ENCODE measurements at places on chromosomes 7 and 10. TPM values are rescaled to one million over a fixed set of nuclear protein-coding genes. Genes with fewer than 3 reads are reported as not detected.

SFTPA2 gene
- not detected for total RNA-seq

DNA sequence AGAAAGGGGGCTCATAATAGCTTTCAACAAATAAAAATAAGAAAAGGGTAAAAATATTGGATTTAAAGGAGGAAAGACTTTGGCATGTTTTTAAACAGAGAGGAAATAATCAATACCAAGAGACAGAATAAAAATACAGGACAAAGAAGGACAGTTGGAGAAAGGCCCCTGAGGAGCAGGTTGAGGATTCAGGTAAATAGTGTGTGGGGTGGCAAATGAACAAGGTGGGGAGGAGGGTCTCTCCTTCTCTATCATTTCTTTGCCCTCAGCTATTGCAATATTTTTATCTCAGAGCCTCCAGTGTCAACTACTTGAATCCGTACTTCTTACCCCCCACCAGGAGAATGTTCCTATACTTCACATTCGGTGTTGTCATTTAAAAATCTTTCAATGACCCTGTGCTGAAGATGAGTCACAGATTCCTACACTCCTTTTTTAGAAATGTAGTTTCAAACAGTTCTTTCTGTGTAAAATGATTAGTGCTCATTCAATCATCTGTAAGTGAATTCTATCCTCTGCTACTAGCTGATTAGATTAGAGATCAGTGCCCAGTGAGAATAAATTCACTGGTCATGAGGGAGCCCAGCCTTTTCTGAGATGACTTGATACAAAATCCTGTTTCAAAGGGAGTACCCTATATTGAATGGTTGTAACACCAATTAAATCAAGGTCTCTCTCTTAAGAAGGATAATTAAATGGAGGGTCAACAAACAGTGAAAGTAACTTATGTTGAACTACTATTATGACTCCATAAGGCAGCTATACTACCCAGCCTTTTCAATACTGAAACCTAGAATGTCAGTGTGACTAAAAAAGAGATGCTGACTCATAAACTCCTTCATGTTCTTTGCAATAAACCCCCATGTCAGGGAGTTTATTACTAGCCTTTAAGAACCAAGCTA is 50.4 kb upstream of the WNT16 start:
- no peak for DNase-seq
- no peaks in the 10 kb centered on the region for H3K36me3 ChIP-seq
- no peaks in the 10 kb centered on the region for H3K4me1 ChIP-seq

SYNPO2L gene
- total RNA-seq, result 35.6 TPM

GRCh38 chr7:13948019-13948801 is 41.3 kb downstream of the ETV1 start:
- H3K4me3 ChIP-seq, result no peak overlapping the region
- H3K27me3 ChIP-seq, result no peaks in the 10 kb centered on the region
- H3K4me1 ChIP-seq, result peaks cover 2% of the 10 kb centered on the region
- no peaks in the 10 kb centered on the region for H3K36me3 ChIP-seq
- DNase-seq, result peak; percentile 28
- no peak overlapping the region for H3K27ac ChIP-seq

GRCh38 chr7:155296006-155296787 is 1.5 kb upstream of the INSIG1 start:
- H3K27me3 ChIP-seq, result no peaks in the 10 kb centered on the region
- H3K27ac ChIP-seq, result peak overlapping the region; percentile 93
- H3K4me3 ChIP-seq, result peak overlapping the region; percentile 70
- H3K36me3 ChIP-seq, result peaks cover 8% of the 10 kb centered on the region

ZNF488 gene
- 1.2 TPM for total RNA-seq

DNA sequence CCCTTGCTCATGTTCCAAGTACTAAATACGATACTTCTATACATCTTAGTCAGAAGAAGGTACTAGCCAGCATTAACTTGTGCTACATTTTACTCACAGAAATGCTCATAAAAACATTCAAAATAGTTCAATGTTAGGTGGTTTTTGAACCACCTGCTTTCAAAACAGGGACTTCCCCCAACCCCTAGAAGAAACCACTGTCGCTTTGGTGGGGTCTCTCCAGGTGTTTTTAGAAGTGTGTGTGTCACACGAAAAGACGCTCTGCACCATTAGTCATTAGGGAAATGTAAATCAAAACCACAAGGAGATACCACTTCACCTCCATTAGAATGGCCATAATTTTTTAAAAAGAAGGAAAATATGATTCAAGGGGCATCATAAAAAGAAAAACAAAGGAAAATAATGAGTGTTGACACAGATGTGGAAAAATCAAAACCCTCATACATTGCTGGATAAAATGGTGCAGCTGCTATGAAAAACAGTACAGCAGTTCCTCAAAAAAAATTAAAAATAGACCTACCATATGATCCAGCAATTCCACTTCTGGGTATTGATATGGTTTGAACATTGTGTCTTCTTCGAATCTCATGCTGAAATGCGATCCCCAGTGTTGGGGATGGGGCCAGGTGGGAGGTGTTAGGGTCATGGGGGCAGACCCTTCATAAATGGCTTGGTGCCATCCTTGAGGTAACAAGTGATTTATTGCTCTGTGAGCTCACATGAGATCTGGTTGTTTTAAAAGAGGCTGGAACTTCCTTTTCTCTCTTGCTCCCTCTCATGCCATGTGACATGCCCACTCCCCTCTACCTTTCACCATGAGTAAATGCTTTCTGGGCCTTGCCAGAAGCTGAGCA is 74.2 kb downstream of the MALSU1 start:
- H3K4me3 ChIP-seq, result no peak overlapping the region
- DNase-seq, result peak; percentile 30
- H3K36me3 ChIP-seq, result no peaks in the 10 kb centered on the region
- no peaks in the 10 kb centered on the region for H3K27me3 ChIP-seq
- H3K27ac ChIP-seq, result no peak overlapping the region
- peaks cover 4% of the 10 kb centered on the region for H3K4me1 ChIP-seq

GRCh38 chr10:119364645-119365600 is 157.6 kb downstream of the GRK5 start:
- no peaks in the 10 kb centered on the region for H3K36me3 ChIP-seq
- H3K4me1 ChIP-seq, result peaks cover 64% of the 10 kb centered on the region
- H3K27me3 ChIP-seq, result no peaks in the 10 kb centered on the region
- H3K4me3 ChIP-seq, result no peak overlapping the region

NOS3 gene
- total RNA-seq, result 4.9 TPM

GRCh38 chr10:91576096-91576545 is 56.8 kb downstream of the PPP1R3C start:
- no peaks in the 10 kb centered on the region for H3K36me3 ChIP-seq
- H3K27ac ChIP-seq, result no peak overlapping the region
- no peak overlapping the region for H3K4me3 ChIP-seq
- DNase-seq, result no peak
- H3K27me3 ChIP-seq, result no peaks in the 10 kb centered on the region

DNA sequence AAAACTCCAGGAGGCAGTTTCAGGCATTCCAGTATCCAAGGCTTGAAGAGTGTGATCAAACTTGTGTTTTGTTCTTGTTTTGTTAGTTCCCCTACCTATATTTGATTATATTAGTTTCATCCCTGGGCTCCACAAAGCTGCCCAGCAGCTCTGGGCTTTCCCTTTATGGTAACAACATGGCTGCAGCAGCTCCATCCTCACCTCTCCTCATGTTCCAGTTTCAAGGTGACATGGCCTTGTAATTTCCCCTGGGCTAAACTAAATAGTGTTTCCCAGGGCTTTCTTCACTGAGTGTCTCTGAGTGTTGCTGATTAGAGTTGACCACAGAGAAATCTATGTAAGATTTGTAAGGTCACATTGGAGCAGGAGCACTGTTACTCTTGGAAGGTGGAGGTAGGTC is 83.4 kb downstream of the MACC1 start:
- DNase-seq, result no peak
- no peaks in the 10 kb centered on the region for H3K27me3 ChIP-seq
- no peak overlapping the region for H3K4me3 ChIP-seq
- H3K36me3 ChIP-seq, result no peaks in the 10 kb centered on the region

DNA sequence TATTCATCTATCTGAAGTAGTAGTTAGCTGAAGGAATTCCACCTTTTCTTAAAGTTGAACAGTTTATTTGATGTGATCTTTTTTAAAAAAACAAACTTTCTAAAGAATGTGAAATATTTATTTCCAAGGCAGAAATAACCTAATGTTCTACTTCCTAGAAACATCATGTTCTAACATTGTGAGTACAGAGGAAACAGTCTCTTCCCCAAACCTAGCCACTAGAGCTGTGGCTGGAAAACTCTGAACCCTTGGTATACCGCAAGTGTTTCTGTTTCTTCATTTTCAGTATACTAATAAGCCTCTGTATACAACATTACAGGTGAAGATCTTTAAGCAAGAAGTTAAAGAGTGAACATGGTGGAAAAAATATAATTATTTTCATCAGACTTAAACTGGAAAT is 35.1 kb downstream of the NOC3L start:
- H3K36me3 ChIP-seq, result peaks cover 55% of the 10 kb centered on the region
- no peak overlapping the region for H3K4me3 ChIP-seq
- no peaks in the 10 kb centered on the region for H3K4me1 ChIP-seq
- H3K27ac ChIP-seq, result no peak overlapping the region

GRCh38 chr7:37669818-37670217 is 13.7 kb upstream of the GPR141 start:
- no peak overlapping the region for H3K4me3 ChIP-seq
- no peak for DNase-seq
- H3K27me3 ChIP-seq, result no peaks in the 10 kb centered on the region
- no peaks in the 10 kb centered on the region for H3K4me1 ChIP-seq
- no peak overlapping the region for H3K27ac ChIP-seq

DNA sequence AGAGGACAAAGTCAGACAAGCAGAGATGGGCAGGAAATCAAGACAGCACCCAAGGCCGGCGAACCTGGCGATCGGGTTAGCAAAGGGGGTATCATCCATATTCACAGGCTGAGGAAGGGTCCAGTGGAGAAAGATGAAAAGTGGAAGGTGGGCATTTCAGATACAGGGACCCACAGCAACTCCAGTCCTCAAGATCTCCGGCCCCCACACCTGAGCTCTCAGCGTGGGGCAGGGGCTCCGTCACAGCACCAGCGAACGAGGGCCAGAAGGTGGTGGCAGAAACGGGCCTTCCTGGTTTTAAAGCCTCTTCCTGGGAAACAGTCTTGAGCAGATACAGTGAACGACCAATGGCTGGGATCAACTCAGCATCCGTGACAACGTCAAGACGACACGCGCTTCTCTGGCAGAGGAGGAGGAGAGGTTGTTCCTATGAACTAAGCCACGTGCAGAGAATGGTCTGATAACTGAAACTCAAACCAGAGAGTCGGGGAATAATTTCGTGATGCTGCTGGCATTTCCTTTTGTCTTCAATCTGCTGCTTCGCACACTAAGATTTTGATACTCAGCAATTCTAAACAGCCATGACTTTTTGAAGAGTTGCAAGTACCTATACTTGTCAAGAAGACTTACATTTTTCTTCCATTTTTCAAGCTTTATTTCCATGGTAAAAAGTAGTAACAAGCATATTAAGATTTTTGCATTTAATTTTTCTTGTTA is 219.8 kb downstream of the ZMYND11 start:
- H3K4me1 ChIP-seq, result no peaks in the 10 kb centered on the region
- H3K4me3 ChIP-seq, result no peak overlapping the region
- no peaks in the 10 kb centered on the region for H3K27me3 ChIP-seq
- no peak for DNase-seq

GRCh38 chr7:42104694-42105093 is 132.3 kb downstream of the GLI3 start:
- peaks cover 42% of the 10 kb centered on the region for H3K4me1 ChIP-seq
- no peak overlapping the region for H3K4me3 ChIP-seq
- H3K27me3 ChIP-seq, result no peaks in the 10 kb centered on the region
- H3K27ac ChIP-seq, result no peak overlapping the region
- peak; percentile 38 for DNase-seq
- peaks cover 2% of the 10 kb centered on the region for H3K36me3 ChIP-seq

DNA sequence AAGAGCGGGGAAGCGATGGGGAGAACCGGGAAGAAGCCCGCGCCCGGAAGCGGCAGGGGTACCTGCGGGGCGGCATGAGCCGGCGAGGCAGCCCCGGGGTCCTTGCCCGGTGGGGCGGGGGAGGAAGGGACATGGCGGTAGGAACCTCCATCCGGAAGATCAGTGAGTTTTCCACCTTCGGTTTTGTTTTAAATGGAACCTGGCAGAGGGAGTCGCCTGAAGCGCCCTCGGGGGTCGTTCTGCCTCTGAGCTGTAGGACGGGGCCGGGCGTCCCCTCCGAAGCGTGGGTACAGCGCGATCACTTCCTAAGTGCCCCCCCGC is 471 bp downstream of the PFKP start:
- DNase-seq, result no peak
- H3K4me1 ChIP-seq, result peaks cover 19% of the 10 kb centered on the region
- no peak overlapping the region for H3K27ac ChIP-seq
- H3K4me3 ChIP-seq, result peak overlapping the region; percentile 56
- H3K27me3 ChIP-seq, result peaks cover 30% of the 10 kb centered on the region

DNA sequence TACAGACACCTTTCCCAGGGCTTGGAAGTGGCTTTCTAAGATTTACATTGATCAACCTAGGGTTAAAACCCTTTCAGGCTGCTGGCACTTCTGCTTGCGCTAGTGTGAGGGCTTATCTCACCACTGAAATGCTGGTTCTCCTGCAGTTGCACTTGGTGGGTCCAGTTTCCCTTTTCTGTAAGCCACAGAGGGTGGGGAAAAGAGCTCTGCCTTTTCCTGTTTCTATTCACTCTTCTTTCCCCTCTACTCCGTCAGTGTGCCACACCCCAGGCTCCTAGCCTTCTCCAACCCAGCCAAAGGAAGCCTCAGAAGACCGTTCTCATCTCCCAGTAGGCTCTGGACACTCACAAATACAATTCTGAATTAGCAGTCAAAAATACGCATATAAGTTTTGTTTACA is 19.0 kb upstream of the CAPZA2 start:
- H3K36me3 ChIP-seq, result no peaks in the 10 kb centered on the region
- H3K4me3 ChIP-seq, result no peak overlapping the region
- H3K27ac ChIP-seq, result no peak overlapping the region
- no peaks in the 10 kb centered on the region for H3K4me1 ChIP-seq
- peak; percentile 24 for DNase-seq
- no peaks in the 10 kb centered on the region for H3K27me3 ChIP-seq

ATP6V0A4 gene
- 0.04 TPM for total RNA-seq

GRCh38 chr10:78494179-78494578 is 460.5 kb downstream of the RPS24 start:
- no peaks in the 10 kb centered on the region for H3K36me3 ChIP-seq
- no peak overlapping the region for H3K27ac ChIP-seq
- no peak overlapping the region for H3K4me3 ChIP-seq
- H3K27me3 ChIP-seq, result no peaks in the 10 kb centered on the region
- H3K4me1 ChIP-seq, result no peaks in the 10 kb centered on the region
